ENCODE measurements at places on chromosomes 2 and 18.

DNA sequence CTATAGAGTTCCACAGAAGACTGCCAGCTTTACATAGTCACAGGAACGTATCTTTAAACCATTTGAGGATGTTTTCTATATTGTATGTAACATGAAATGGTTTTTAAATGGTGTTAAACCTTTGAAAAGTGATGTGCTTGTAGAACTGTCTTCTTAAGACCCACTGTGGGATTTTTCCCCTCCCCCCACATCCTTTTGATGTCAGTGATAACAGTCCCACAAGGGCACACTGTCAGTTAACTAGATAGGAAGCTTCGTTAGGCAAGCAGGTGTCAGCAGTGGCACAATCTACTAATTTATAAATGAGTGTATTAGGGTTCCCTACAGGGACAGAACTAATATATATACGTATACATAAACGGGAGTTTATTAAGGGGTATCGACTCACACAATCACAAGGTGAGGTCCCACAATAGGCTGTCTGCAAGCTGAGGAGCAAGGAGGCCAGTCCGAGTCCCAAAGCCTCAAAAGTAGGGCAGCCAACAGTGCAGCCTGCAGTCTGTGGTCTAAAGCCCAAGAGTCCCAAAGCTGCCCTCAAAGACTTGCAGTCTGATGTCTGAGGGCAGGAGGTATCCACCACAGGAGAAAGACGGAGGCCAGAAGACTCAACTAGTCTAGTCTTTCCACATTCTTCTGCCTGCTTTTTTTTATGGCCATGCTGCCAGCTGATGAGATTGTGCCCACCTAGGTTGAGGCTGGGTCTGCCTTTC is 23.8 kb upstream of the HNRNPLL start:
- no peak for DNase-seq

GRCh38 chr18:6917072-6917471 is 187.6 kb downstream of the ARHGAP28 start:
- DNase-seq, result no peak

- no peak for DNase-seq
These were observed 311.9 kb downstream of the GBX2 start for GRCh38 chr2:235856151-235856854.

DNA sequence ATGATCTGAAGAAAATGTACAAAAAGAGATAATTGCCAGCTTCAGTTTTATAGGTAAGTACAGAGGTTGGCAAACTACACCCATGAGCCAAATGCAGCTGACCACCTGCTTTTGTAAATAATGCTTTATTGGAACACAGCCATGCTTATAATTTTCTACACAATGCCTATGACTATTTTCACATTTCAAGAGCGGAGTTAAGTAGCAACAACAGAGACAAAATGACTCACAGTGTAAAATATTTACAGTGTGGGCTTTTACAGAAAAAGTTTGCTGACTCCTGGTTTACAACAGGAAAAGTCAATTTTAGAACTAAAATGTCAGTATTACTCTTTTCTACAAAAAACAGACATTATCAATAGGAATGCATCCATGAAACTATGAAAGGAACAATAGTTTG is 26.0 kb downstream of the CWC22 start:
- no peak for DNase-seq

GRCh38 chr2:226873051-226873620 is 37.3 kb downstream of the RHBDD1 start:
- DNase-seq, result no peak

DNA sequence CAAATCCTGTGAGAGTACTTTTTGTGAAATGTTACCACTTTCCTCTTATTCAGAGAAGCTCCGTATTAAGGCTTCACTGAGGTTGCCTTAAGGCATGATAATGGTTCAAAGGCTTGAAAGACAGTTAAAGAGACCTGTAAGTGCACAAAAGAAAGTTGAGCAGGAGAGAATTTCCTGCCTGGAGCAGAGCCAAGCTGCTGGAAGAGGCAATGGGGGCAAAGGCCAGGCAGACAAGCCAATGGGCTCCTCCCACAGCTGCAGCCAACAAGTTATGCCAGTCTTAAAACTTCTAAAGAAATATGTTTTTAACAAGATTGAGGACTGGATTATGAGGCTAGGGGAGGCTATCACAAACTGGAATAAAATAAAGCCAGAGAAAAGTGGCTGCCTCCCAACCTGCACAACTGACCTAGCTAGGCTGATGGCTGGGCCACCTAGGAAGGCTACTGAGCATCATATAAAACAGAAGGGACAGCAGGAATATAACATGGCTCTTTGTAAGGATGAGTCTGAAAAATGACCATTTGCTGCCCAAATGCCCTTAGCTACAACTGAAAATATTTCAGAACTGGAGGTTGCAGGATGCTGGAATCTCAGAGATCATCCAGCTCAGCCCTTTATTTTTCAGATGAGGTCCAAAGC is 2.1 kb downstream of the IL1B start:
- DNase-seq, result no peak

DNA sequence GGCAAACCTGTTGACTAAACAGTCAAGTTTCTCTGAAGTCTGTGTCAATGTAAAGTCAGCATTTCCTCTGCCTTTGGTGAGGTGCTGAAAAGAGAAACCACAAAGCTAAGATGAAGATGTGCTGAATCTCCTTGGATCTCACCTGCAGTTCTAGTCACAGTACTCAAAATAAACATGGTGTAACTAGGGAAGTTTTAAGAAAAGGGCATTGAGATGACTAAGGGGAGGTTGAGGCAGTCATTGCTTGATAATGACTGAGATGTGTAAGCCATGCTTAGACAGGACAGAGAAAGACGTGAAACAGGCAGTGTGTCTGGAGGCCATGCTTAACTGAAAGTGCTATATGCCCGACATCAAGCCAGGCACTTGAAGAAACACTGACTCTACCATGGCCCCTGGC is 1010.0 kb upstream of the CELF4 start:
- DNase-seq, result no peak

DNA sequence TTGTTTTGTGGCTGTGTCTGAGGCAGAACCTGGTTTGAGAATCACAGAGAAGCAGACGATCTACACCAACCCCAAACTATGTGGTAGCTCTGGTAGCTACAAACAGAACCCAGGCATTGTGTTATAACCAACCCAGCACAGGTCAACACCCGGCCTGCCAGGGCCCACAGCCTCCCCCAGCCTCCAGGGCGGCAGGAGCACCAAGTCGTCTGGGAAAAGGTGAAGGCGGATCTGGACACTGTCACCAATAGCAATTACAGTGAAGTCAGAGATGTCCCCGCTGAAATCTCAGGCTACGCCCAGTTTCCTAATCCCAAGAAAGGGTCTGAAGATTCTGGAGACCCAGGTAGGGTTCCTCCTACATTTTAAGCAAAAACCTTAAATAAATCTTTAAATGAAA is 3.6 kb downstream of the HJURP start:
- no peak for DNase-seq

DNA sequence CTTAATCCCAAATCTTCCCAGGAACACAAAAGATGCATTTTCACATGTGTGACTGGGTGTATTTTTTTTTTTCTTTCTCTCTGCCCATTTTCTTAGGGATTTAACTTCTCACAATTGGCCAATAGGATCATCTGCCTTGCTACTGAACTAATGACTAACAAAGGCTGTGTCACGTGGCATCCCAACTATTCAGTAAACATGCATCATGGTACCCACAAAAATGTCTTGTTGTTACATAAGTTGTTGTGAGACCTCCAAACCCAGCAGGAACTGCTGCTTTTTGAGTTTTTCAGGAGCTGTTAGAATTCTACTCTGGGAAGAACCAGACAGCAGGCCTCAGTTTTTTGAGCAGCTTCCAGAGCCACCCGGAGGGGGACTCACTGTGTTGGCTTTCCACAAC is 31.9 kb downstream of the GAD1 start:
- no peak for DNase-seq

DNA sequence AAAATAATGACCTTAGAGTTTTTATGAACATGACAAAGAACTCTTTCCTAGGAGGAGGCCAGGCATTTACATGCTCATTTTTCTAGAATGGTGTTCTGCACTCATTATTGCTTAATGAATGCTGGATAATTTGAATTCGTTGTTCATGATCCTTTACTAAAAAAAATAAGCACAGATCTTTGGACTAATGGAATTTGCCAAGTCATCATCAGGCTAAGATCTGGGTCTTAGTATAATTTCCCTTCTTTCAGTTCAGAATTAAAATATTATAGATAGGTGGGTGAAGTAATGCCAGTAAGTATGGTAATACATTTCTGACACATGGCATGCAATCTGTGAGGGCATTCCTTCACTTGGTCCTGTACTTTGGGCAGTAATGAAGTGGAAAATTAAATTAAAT is 143.8 kb upstream of the AQP4 start:
- DNase-seq, result no peak

GRCh38 chr2:181916726-181917718 is 25.5 kb downstream of the ITPRID2 start:
- DNase-seq, result no peak

- DNase-seq, result no peak
These were observed 68.2 kb downstream of the PDE1A start for GRCh38 chr2:182358601-182359000.

- no peak for DNase-seq
These were observed 21.3 kb downstream of the CDK15 start for GRCh38 chr2:201827621-201828020.

DNA sequence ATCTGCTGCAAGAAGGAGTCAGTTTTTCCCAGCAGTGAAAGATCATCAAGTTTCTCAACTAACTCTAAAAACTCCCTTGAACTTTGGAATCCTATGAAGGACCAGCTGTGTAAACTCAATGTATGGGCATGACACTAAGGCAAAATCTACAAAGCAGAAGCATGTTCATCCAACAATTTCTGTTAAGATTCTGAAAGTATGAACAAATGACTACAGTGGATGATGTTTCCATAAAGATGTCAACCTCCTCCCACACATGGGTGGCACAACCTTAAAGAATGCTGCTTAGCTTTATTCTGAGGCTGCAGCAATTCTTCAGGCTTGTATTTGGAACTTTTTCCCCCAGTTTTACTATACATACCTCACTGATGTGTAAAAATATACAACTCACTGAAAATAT is 47.2 kb downstream of the WDR33 start:
- DNase-seq, result no peak

DNA sequence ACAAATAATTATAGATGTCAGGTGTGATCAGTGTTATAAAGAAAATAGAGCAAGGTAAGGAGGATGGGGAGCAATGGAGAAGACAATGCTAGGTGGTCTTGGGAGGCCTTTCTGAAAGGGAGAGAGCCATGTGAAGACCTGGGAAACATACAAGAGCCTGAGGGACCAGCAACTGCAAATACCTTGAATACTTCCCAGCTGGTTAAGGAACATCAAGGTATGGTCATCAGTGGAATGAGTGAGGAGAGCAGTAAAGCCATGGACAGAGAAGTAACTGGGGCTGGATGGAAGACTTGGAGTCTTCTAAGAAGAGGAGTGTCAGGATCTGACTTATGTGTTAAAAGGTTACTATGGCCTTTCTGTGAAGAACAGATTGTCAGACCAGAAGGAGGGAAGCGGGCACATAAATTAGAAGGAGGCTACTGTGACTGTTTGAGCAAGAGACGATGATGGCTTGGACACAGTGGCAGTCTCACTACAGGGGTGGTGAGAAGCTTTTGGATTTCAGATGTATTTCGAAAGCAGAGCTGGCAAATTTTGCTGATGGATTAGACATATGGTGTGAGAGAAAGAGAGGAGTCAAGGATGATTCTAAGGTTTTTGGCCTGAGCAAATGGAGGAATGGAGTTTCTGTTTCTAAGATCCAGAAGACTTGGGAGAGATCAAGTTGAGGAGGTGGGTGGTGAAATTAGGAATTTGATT is 22.8 kb upstream of the EXOC6B start:
- DNase-seq, result no peak

DNA sequence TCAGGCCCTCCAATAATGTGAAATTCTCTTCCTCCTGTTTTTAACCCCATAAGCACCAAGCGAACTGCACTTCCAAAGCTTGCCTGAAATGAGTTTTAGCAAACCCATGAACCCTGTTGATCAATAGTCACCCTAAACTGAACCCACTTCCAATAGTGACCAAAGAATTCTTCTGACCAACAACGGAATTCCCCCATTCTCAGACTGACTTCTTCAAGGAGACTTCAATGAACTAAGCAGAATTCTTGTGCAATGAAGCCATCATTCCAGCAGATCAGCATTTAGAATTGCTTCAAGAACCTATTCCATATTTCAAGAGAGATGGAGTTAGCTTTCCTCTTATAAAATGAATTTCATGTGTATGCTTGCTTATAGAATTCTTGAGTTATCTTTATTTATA is 176.9 kb upstream of the FN1 start:
- no peak for DNase-seq

GRCh38 chr2:64251497-64252250 is 107.5 kb upstream of the PELI1 start:
- no peak for DNase-seq

DNA sequence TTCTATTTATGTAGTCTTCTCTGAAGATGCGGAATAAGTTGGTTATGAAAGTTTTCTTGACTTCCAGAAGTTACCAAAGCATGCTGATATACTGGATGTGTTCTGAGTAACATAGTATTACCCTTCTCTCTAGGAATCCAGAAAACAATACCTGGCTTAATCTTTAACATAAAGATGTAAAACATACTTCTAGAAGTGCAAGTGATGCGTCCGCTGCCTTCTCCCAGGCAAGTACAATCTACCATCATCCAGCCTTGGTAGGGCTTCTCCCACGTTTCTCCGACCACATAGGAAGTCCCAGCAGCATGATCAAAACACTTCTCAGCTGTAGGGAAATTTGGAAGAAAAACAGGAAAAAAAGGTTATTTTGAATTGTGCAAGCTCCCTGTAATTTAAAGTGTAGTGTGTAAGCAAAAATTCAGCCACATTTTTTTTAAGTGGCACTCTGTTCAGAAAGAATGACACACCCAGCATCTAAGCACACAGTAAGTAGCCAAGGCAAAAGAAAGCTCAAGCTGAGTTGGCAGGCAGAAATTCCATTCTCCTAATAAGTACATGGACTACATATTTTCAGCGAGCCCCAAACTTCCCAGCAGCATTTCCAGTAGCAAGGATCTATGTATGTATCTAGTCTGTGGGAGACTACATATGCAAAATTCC is 5.2 kb downstream of the FN1 start:
- DNase-seq, result no peak

DNA sequence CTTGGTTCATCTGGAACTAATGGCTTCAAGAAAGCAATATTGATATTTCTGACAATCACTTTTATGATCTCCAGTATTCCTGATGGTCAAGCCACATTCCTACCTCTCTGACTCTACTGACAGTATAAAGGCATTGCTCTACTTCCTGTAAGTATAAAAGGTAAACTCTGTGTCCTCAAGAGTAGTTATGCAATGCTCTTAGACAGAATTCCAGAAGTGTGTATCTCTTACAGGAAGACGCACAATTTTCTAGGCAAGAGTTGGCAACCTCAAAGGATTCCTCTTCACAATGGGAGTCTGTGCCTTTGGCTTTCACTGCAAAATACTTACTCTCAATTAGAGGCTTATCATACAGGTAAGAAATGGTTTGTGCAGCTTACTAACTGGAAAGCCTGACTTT is 100.1 kb downstream of the THADA start:
- DNase-seq, result no peak

- no peak for DNase-seq
These were observed 614.2 kb upstream of the REG3G start for GRCh38 chr2:78411303-78411702.

Measured in skin of body (tissue), 3 donors.